ENCODE measurements at places on chromosomes 3 and 15.

- no peak for DNase-seq
Measured at GRCh38 chr3:64270866-64271260, 45.6 kb upstream of the PRICKLE2 start.

GRCh38 chr3:72395776-72396311 is 452.4 kb downstream of the SHQ1 start:
- DNase-seq, result no peak

- DNase-seq, result no peak
Measured at GRCh38 chr15:50810128-50810527, 44.6 kb upstream of the SPPL2A start.

DNA sequence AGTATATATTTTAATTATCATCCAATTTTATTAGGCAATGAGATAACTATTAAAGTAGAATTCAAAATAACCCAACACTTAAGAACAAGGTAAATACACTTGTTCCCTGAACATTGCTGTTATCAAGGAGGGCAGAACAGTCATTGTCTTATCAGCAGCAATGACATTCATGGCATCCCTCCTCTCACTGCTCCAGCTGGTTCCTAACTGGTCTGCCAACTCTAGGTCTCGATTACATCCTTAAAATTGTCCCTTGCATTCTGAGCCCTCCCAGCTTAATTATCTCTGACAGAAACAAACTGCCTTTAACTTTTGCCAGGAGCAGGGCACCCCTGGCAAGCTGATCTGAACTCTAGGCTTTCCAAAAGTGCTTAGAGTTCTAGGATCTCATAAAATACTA is 14.0 kb upstream of the DYNC1LI1 start:
- DNase-seq, result no peak

DNA sequence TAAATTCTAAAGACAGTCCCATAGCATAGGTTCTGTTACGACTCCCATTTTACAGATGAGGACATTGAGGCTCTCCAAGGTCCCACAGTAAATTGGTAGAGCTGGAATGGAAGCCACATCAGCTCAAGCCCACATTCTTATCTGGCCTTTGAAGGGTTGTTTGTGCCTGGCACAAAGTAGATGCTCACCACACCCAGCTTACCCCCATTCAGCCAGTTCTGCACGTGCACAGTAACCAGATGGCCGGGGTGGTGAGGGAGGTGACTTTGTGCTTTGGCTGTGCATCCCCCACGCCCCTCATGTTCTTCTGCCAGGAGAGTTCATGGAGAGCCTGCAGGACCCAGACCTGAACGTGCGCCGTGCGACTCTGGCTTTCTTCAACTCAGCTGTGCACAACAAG is 16.2 kb downstream of the RPL32 start:
- DNase-seq, result no peak

GRCh38 chr3:170815340-170815739 is 54.7 kb downstream of the RPL22L1 start:
- DNase-seq, result peak; percentile 32

GRCh38 chr3:7897655-7898054 is 604.0 kb upstream of the LMCD1 start:
- DNase-seq, result no peak

GRCh38 chr3:43249405-43249804 is 36.9 kb upstream of the SNRK start:
- no peak for DNase-seq

- peak; percentile 33 for DNase-seq
Measured at GRCh38 chr3:15982667-15983196, 185.0 kb upstream of the ANKRD28 start.

- no peak for DNase-seq
Measured at GRCh38 chr3:14793126-14793857, 25.5 kb upstream of the FGD5 start.

All from DMS79 treated with DMSO at 0.1 percent for 48 hours (cell line).